Stimulated activated CD4-positive, alpha-beta T cell treated with anti-CD3 and anti-CD28 coated beads, Interleukin-15, amount 100 ng/mL, for 1 hour (primary cell): ENCODE measurements at places on chromosomes 5 and 9.

GRCh38 chr5:64690417-64691151 lies at the start of gene SHISAL2B:
SHISAL2B (plus strand) TSS chr5:64690503; CDS start chr5:64690624, 121 bp downstream.
- DNase-seq: no peak

- no peak for DNase-seq
These were observed 524 bp downstream of the FUBP3 start for GRCh38 chr9:130579738-130580463.

- no peak for DNase-seq
These were observed at the start of gene IFNW1 for GRCh38 chr9:21141427-21141882. IFNW1 (minus strand) TSS chr9:21141832; CDS start chr9:21141570, 262 bp downstream.

GRCh38 chr9:128503870-128504269 lies 649 bp upstream of the GLE1 start:
- DNase-seq: no peak

- DNase-seq: no peak
These were observed 754.3 kb upstream of the GRAMD2B start for GRCh38 chr5:125668884-125669283.

- DNase-seq: no peak
These were observed 34.1 kb upstream of the TNFAIP8 start for GRCh38 chr5:119321569-119322311.

GRCh38 chr5:150441813-150442698 lies 7.5 kb downstream of the RPS14 start:
- DNase-seq: no peak

DNA sequence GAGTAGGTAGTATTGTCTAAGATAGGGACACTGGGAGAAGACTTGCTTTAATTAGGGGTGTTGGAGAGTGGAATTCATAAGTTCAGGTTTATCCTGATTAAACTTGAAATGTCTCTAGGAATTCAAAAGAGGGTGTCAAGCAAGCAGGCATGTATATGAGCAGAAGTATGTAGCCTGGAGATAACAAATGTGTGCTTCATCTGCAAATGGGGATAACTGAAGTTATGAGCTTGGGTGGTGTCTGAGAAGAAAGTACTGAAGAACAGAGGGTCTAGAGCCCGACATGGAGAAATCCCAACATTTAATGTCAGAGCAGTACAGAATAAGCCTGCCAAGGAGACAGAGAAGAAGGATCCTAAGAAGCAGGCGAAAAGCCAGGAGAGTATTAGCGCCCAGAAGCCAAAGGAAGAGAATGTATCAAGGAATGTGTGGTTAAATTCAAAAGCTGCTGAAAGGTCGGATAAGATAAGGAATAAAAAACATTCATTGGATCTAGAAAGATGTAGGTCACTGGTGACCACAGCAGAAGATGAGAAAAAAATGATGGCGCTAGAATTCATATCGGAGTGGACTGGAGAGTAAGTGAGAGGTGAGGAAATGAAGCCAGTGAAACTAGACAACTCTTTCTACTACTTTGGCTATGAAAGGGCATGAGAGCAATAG lies 401.5 kb upstream of the PIK3R1 start:
- DNase-seq: no peak

DNA sequence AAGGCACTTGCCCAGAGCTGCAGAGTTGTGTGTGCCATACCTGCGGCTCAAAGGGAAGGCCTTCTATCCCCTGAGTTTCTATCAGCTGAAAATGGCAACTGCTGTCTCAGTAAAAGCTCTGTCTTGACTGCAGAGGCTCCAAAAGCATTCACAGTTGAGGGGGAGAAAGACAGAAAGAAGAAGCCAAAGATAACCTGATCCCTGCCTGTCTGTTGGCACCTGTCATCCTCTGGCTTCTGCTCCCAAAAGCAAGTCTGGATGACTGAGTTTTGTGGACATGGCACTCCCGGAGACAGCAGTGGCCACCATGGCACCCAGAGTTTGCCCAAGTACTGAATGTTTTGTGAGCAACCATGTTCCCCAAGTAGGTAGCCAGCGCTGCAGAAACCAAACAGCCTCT lies 176.6 kb downstream of the NR3C1 start:
- no peak for DNase-seq

DNA sequence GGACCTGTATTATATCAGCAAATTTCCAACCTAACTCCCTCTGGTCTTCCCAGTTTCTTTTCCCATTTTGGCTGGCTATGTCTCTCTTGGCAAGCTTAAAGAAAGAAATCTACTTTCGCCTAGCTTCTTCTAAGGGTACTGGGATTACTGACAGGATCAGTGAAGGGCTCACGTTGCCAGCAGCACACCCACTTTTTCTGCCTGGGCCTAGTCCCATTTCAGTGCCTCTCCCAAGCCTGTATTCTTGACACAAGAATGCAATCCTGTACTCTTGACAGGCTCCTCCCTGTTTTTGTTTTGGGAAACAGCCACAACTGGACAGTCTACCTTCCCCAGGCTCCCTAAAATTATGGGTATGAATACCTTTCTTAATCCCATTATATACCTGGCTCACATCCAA lies 170.5 kb downstream of the EPB41L4A start:
- no peak for DNase-seq

- DNase-seq: no peak
These were observed at the start of gene SH3RF2 for GRCh38 chr5:145936401-145937131. SH3RF2 (plus strand) TSS chr5:145936578; CDS start chr5:145937929, 1,351 bp downstream.

DNA sequence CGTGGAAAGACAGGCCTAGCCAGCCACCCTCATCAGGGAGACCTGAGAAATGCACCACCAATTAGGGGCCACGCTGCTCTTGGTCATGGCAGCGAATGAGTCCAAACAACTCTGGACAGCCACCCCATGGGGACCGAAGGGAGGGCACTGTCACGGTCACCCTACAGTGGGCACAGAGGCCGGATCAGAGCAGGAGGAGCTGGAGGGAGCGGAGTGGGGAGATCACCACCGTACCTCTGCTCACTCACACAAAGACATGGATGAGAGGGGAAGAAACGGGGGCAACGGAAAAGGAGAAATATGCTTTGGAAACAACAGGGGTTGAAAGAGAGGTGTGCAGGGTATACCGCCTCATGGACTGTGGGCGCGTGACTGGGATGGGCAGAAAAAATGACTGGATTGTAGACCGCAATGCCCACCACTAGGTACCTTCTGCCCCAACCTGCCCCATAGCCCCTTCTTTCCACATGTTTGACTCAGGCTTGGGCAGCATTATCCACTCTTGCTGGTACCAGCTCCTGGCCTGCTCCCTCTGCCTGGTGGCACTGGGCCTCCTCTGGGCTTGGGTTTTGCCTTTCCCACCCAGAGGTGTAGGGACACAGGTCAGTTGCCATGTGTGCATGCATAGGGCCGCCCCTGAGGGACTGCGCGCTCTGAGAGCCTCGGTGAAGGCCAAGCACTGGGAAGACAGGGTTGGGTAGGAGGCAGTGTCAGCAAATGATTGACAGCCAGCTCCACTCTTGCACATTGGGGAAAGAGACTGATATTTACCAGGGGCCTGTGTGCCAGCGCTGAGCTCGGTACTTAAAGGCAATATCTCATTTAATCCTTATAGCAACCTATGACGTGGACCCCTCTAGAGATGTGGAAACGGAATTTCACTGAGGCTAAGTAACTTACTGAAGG lies 76.6 kb downstream of the CRB2 start:
- no peak for DNase-seq

DNA sequence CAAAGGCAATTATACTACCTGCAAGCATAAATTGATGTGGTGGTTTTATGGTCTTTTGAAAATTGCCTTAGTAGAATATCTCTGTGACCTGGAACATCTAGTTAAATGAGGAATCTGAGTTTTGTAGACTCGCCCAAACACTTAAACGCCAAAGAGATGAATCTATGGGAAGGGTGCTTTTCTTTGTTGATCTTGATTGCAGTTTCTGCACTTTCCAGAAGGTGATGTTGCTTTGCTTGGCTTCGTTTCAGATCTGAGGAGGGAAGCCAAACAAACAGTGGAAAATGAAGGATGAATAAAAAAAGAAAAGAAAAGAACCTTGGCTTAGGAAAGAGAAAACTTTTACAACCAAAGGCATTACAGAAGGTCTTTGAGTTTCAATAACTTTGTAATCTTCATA lies 1021.2 kb downstream of the NR2F1-AS1 start:
- DNase-seq: no peak

GRCh38 chr5:40491644-40492043 lies 188.1 kb upstream of the PTGER4 start:
- no peak for DNase-seq

DNA sequence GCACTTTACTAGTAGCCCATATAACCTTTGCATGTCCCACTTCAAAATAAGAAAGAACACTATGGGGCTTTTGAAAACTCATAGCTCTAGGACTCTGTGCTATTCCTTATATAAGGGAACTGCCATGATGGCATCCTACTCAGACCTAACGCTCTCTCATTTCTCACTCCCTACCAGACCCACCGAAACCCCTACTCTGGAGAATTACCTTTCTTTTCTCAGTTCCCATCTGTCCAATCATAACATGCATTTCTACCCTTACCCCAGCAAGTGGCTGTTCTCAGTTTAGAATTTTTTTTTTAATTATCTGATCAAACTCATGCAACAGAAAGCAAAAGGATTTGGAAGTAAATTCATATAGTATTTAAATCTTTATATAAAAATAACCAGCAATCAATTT lies 27.3 kb downstream of the CARNMT1 start:
- DNase-seq: no peak

- no peak for DNase-seq
These were observed 207.5 kb downstream of the CHSY3 start for GRCh38 chr5:130111746-130112145.
